ENCODE measurements at places on chromosomes 11 and 22.

DNA sequence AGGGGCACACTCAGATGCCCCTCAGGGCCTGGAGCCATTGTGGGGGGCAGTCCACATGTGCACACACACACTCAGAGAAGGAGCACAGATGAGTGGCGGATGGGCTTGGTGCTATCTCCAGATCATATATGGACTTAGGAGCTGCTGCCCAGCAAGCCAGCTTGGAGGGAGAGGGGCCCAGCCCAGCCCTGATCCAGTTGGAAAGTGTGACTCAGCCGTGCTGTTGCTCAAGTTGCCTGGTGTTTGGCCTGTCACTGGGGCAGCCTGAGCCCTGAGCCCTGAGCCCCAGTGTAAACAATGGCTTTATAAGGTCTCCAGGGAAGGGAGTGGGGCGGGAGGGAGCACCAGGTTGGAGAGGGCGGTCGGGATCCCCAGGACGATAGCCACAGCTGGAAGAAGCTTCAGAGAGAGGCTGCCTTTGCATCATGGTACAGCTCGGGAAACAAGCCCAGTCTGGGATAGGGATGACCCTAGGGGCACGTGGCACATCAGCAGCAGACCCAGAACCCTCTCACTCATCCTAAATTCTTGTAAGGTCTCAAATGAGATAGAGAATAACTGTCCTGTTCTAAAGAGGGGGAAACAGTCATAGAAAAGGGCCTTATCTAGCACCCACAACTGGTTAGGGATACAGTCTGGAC, 4.8 kb downstream of the SELENOM start:
- DNase-seq: no peak

DNA sequence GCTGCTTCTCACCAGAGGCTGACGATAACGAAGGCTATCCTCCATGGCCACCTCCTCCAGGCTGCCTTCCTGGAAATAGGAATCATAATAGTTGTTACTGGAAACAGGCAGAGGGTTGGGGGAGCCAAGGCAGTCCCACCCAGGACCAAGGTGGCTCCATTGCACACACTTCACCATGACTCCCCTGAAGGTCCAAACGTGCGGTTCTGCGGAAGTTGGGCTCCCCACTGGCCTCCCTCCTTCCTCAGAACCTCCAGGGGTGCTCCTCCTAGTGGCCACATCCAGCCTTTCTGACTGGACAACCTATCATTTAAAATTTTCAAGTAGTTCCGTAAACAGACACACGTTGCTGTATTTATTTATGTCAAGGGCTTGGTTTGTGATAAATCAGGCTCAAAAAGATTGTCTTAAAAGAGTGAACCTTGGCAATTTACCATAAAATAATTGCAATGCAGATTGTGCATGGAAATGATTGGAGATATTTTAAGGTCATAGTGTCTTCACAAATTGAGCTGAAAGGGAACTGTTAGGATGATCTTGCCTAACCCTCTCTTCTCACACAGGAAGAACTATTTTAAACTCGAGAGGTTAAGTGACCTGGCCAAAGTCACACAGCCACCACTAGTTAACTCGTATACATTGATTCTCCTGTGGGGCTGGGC, 1.4 kb upstream of the TCN2 start:
- peak; percentile 81 for DNase-seq

GRCh38 chr22:48573766-48574165, 1253.9 kb downstream of the BRD1 start:
- no peak for DNase-seq

DNA sequence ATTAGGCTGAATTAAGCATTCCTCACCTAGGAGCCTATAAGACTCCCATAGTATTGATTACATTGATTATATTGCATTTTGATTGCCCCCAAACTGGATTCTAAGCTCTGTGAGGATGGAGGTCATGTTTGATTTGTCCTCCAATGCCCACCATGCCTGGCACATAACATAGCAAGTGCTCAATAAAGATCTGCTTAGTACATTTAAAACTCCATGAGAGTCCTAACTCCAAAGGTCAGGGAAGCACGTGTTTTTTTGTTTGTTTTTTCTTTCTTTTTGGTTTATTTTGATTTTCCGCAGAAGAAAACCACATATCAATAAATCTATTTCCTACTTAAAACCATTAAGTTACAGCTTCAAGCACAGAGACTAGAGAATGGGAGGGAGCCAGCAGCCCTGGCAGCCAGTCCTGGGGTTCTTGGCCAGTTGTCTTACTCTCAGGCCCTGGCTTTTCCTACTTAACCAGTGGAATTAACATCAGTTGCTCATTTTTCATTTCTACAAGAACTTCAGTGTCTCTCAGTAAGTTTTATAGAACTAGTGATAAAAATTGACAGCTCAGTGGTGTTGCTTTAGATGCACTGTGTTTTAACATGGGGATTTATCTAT, 429.9 kb upstream of the CCDC90B start:
- DNase-seq: no peak

DNA sequence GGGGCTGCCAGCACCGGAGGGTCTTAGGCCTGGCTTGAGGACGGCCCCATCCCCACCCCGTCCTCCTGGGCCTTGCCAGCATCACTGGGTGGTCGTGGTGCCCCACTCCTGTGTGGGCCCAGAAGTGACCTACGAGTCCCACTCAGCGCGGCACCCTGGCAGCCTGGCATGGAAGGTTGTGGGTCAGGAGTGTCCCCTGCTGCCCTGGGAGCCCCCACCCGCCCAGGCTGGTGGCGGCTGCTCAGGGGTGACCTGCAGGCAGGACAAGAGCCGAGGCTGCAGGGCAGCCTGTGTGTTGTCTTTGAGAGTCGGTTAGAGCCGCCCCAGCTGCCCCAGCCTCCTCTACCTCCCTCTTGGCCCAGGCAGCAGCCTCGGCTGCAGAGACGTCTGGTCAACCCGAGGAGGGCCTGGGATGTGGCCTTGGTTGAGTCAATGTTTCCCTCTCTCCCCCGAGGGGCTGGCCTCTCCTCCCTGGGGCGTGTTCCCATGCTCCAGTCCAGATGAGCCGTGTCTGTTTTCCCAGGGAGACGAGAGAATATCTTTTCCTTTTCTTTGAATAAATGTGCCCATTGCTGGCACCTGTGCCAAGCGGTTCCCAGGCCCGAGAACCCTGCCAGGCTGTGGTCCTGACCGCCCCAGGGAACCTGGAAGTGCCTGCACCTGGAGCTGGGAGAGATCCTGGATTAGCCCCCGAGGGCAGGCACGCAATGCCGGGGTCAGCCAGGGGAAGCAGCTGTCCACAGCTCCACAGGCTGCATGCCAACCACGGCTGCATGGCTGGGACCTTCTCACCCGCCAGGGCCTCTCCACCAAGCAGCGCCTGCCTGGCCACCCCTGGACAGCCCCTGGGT, 35.7 kb upstream of the MUC5AC start:
- no peak for DNase-seq

GRCh38 chr11:65083834-65084597, at the start of the genes CDCA5 and ZFPL1:
CDCA5 (minus strand) TSS chr11:65084040; CDS start chr11:65083978, 62 bp downstream.
ZFPL1 (plus strand) TSS chr11:65084222; CDS start chr11:65084699, 477 bp downstream.
- peak; percentile 98 for DNase-seq

GRCh38 chr11:117668321-117668751, 128.7 kb downstream of the DSCAML1 start:
- DNase-seq: no peak

DNA sequence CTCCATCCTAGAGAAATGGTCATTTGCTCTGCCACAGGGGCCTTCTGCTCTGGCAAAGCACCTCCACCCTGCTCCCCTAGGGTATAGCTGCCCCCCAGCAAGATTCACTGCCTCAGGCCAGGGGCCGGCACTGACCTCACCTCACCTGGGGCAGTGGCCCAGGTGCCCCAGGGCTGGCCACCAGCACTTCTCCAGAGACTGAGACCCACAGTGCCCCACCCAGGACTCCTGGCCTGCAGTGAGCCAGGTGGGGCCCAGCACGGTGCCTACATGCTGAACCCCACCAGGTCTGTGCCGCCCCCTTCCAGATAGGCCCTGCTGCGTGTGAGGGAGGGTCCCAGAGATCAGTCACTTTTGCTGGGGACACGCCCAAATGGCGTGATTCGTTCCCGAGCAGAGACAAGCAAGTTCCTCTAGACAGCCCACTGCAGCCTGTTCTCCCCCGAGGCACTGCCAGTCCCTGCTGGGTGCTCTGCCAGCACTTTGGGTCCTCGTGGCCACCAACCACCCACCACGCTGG, 10.8 kb downstream of the GNB1L start:
- no peak for DNase-seq

GRCh38 chr22:20783844-20784723, 10.2 kb downstream of the SERPIND1 start:
- peak; percentile 74 for DNase-seq

GRCh38 chr11:116166573-116167465, 606.0 kb downstream of the BUD13 start:
- no peak for DNase-seq

- no peak for DNase-seq
Observed at GRCh38 chr11:83195143-83195466, 1.6 kb downstream of the ANKRD42 start.

GRCh38 chr11:129694538-129694937, 121.1 kb upstream of the TMEM45B start:
- DNase-seq: no peak

- DNase-seq: no peak
Observed at GRCh38 chr11:72456651-72457050, 22.3 kb upstream of the CLPB start.

DNA sequence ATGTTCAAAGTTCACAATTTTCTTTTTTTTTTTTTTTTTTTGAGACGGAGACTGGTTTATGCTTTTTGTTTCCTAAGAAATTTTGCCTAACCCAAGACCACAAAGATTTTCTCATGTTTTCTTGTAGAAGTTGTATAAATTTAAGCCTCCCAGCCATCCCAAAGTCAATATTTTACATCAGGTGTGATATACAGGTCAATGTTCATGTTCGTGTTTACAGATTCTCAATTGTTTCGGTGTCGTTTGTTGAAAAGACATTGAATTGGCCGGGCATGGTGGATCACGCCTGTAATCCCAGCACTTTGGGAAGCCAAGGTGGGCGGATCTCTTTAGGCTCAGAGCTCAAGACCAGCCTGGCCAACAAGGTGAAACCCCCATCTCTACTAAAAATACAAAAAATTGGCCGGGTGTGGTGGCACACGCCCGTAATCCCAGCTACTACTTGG, 15.4 kb downstream of the FRMD8 start:
- DNase-seq: no peak

DNA sequence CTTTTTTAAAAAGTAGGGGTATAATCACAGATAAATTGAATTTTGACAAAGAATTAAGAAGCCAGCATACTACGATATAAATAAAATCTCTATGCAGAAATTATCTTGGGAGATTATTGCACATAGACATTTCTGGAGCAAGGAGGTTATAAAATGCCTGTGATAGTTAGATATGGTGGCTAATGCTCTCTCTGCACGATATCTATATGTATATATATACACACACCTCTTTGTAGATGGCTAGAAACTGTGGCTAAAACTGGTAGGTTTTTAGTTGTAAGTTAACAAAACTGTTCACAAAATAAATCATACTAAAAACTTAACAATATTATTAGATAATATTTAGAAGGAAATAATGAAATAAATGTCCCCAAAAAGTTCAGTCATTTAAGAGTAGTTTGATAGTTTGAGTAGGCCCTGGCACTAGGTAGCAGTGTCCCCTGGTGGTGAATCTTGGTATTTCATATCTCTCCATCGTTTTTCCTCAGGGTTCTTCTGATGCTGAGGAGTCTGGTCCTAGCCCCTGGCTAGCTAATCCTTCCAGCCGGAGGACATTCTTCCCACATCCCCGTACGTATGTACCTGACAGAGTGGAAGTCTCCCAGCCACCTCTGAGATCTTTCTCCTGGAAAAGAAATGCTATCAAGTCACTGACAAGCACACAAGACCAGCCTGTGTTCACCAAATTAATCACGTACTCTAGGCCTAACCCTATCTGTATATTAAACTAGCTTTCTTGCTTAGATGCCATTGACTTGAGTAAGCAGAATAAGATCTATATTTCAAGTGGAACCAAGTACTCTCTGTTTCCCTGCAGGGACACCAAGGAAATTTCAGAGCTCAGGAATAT, 32.2 kb downstream of the ART5 start:
- DNase-seq: no peak

DNA sequence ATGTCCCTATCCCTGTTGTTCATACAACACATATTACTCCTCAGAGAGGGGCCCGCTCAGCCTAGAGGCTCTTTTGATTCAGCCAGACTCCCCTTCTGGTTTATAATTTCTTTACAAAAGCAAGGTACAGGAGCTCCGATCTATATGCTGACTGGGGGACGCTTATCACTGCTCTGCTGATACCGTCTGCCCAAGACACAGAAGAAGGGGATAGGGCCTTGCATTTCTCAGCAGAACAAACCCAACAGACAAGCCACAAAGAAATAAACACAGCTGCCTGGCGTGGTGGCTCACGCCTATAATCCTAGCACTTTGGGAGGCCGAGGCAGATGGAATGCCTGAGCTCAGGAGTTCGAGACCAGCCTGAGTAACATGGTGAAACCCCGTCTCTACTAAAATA, 109.9 kb upstream of the AKIP1 start:
- no peak for DNase-seq

DNA sequence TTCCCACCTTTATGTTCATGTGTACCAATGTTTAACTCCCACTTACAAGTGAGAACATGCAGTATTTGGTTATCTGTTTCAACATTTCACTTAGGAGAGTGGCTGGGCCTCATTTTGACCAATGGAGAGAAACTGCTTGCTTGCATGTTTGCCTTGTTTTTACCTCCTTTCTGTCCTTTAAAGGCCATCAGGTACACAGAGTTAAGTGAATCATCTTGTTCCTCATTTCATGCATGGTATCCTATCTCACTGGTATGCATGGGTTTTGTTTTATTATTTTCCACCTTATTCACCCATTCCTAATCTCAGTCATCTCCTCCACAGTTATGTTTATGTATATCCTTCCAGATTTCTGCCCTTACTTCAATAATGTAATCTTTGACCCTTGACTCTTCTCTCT, 101.0 kb downstream of the ELP4 start:
- no peak for DNase-seq

- no peak for DNase-seq
Observed at GRCh38 chr11:42631220-42631843, 680.5 kb upstream of the API5 start.

- peak; percentile 7 for DNase-seq
Observed at GRCh38 chr11:77968337-77968736, 26.1 kb downstream of the INTS4 start.

DNA sequence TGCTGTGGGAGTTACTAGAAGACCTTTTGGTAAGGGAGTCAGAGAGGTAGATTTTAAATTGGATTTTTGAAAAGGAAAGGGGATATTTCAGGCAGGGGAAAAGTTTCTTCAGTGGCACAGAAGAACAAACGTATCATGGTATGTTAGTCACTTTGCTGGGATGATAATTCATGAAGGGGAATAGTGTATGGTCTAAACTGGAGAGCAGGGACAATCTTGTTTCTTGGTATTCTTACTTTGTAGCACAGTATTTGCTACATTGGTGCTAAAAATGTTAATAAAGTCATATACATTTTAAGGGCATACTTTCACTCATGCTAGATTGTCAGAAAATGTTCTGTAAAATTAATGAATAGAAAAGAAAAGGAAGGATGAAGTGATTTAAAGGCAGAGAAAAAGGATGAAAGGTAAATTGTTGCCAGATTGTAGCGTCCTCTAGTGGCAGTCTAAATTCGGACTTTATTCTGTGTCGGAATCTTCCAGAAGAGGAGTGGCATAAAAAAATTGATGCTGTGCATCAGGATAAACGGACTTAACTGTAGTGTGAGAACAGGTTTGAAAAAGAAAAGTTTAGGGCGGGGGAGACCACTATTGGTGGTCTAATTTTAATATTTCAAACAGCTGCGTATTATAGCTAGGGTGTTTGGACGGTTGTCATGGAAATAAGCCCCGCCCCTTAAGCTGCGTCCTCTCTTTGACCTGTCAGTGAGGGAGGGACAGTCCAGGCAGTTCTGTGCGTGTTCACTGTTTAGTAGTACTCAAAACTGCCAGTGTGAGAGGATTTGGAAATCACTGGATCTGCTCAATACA, at the start of gene BCO2:
TSS of gene BCO2 (plus strand) at position 724 of the 810 bp plus-strand sequence. CDS start 90 bp downstream, outside the sequence.
- peak; percentile 69 for DNase-seq

Data from inflammatory macrophage treated with lipopolysaccharide for 1 hour (primary cell).